HCT116 (cell line): ENCODE measurements at places on chromosomes 2 and 18.

- DNase-seq = no peak
Measured at GRCh38 chr2:30185178-30185577, 38.4 kb downstream of the YPEL5 start.

DNA sequence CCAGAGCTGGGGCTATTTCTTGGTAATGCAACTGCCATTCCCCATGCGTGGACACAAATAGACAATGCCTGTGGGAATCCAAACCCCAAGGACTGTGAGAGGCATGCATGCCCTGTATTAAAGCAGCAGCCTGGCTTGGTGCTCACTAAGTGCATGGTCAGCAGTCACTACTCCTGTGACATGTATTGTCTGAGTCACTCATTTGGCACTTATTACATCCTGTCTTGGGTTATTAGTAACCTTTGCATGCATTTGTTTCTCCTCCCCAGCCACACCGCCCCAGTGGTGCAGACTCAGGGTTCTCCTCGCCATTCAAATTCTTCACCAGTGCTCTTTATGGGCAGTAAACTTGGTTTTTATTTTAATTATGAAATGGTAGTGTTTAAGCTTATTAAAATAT lies 30.2 kb downstream of the PRKCE start:
- DNase-seq = peak; percentile 81

DNA sequence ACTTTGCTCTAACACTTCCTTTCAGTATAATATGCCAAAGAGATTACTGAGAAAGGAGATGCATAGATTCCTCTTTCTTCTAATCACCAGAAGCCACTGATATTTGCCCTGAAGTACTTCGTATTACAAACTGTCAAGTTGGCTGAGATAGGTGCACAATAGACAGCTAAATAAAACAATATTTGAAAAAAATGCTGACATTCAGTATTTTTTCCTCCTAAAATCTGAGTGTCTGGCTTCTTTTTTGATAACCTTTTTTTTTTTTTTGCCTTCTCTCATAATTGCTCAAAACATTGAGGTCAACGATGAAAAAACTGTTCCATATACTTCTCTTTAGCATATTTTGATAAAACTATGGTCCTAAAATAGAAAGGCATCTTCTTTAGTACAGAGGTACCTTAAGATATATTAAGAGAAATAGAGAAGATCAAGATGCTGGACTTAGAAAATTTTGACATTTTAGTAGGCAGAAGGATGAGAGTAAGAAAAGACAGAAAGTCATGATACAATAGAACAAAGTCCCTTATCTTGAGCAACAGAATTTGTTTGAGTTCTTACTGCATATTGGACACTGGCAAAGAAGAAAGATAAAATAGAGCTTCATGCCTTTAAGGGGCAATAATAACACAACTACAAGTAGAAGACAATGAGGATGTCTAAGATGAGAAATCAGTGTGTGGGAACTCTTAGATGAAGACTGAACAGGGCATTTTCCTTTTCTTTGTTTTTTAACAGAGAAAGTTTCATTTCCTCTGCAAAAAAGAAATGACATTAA lies 220.7 kb downstream of the PTH2R start:
- DNase-seq = no peak

GRCh38 chr2:102660574-102660973 lies 41.2 kb downstream of the SLC9A2 start:
- no peak for DNase-seq

- DNase-seq = no peak
Measured at GRCh38 chr2:164839914-164840457, 1.6 kb downstream of the COBLL1 start.

DNA sequence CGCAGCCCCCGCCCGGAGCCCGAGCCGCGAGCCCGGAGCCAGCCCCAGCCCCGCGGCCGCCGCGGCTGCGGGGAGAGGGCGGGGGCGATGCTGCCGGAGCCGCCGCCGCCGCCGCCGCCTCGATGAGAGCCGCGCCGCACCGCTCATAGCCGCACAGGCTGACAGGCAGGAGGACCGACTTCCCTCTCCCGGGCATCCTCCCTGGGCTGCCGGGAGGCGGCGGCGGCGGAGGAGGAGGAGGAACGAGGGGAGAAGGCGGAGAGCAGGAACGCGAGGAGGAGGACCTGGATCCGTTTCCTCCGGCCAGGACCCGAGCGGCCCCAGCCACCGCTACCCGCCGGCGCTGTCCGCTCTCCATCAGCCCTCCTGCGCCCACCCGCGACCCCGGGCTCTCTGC lies 370 bp downstream of the KLHL29 start:
- no peak for DNase-seq

GRCh38 chr18:72233106-72233505 lies 311.0 kb downstream of the CBLN2 start:
- DNase-seq = no peak

- no peak for DNase-seq
Measured at GRCh38 chr18:78517973-78518372, 461.6 kb upstream of the SALL3 start.
